Smooth muscle cell of the coronary artery (primary cell): ENCODE measurements at places on chromosomes 5 and 9. TPM values are rescaled to one million over a fixed set of nuclear protein-coding genes. Genes with fewer than 3 reads are reported as not detected.

Gene SMIM33
- not detected in 2 replicates for total RNA-seq

Gene BRINP1
- 0.30 and 27.4 TPM in 2 replicates for total RNA-seq

Gene STC2
- total RNA-seq, result 412 and 503 TPM in 2 replicates

Gene PCDHGB6
- total RNA-seq, result 1.9 and 3.5 TPM in 2 replicates

Gene PTGS1
- 27.1 and 116 TPM in 2 replicates for total RNA-seq

Gene TAF11L10
- total RNA-seq, result not detected in 2 replicates

Gene KYAT1
- total RNA-seq, result 4.8 and 9.0 TPM in 2 replicates

Gene CCL27
- 0.47 TPM in 1 of 2 replicates, not detected in the other for total RNA-seq

Gene IL9
- not detected in 2 replicates for total RNA-seq

Gene LCN9
- total RNA-seq, result not detected in 2 replicates

Gene PCDHA4
- total RNA-seq, result 0.23 and 0.82 TPM in 2 replicates

Gene ADAMTSL2
- total RNA-seq, result under 0.01 and 0.12 TPM in 2 replicates

Gene FABP6
- not detected in 2 replicates for total RNA-seq

Gene PCDHGA11
- 4.7 and 7.1 TPM in 2 replicates for total RNA-seq

Gene BTNL3
- total RNA-seq, result not detected in 2 replicates

Gene GLRA1
- not detected in 2 replicates for total RNA-seq

Gene CDC20B
- total RNA-seq, result 0.08 TPM in 1 of 2 replicates, not detected in the other

Gene FBLL1
- total RNA-seq, result 0.15 and 3.0 TPM in 2 replicates
